ENCODE measurements at places on chromosomes 12 and 14. TPM values are rescaled to one million over a fixed set of nuclear protein-coding genes. Genes with fewer than 3 reads are reported as not detected.

DNA sequence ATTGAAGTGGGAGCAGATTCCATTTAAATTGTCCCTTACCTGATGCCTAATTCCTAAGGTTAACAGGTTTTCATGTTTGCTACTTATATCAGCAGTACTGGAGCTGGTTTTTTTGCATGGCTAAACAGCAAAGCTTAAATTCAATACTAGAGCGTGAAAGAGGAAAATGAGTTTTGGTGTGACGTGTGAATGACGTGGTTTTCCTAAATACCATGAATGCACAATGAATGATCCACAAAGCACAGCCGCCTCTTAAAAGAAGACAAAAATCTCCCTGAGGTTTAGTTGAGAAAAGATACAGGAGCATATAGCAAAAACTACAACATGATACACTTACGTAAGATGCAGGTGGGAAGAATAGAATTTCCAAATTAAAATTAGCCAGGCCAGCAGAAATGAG, 731.1 kb downstream of the DIO2 start:
- H3K36me3 ChIP-seq, result no peaks in the 10 kb centered on the region
- H3K27ac ChIP-seq, result no peak overlapping the region
- DNase-seq, result no peak
- H3K4me1 ChIP-seq, result no peaks in the 10 kb centered on the region

Gene SRRM4
- not detected for total RNA-seq

Gene C14orf39
- not detected for total RNA-seq

Gene NAV3
- 8.7 TPM for total RNA-seq

Gene VRTN
- not detected for total RNA-seq

Gene CRIP1
- 237 TPM for total RNA-seq

- H3K27me3 ChIP-seq, result no peaks in the 10 kb centered on the region
- H3K4me1 ChIP-seq, result no peaks in the 10 kb centered on the region
- no peak overlapping the region for H3K27ac ChIP-seq
- H3K4me3 ChIP-seq, result no peak overlapping the region
- DNase-seq, result no peak
These were observed 8.0 kb upstream of the CPNE6 start for GRCh38 chr14:24063263-24063836.

GRCh38 chr12:50187084-50187900, 20.1 kb upstream of the CERS5 start:
- peak overlapping the region; percentile 36 for H3K27ac ChIP-seq
- peaks cover 30% of the 10 kb centered on the region for H3K36me3 ChIP-seq
- no peaks in the 10 kb centered on the region for H3K27me3 ChIP-seq
- H3K4me1 ChIP-seq, result peaks cover 43% of the 10 kb centered on the region
- no peak for DNase-seq

- no peaks in the 10 kb centered on the region for H3K36me3 ChIP-seq
- H3K4me3 ChIP-seq, result no peak overlapping the region
- DNase-seq, result no peak
- H3K27me3 ChIP-seq, result no peaks in the 10 kb centered on the region
These were observed 338.8 kb upstream of the SFSWAP start for GRCh38 chr12:131372171-131372475.

DNA sequence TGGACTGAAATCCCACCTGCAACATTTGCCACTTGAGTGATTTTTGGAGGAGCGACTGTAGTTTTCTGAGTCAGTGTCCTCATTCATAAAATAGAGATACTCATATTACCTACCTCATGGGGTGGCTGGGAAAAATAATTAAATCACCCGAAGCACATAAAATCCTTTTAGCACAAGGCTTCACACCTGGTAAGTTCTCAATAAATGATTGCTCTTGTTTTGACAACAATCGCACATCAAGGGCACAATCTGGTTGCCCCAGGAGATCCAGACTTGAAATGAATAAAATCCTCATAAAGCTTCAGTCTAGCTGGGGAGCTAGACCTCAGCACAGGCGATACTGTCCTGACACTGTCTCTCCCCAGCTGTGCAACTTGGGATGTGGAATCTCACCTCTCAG, 76.0 kb upstream of the CCDC60 start:
- H3K27me3 ChIP-seq, result no peaks in the 10 kb centered on the region
- no peak for DNase-seq
- H3K4me1 ChIP-seq, result peaks cover 16% of the 10 kb centered on the region
- peak overlapping the region; percentile 34 for H3K27ac ChIP-seq
- no peak overlapping the region for H3K4me3 ChIP-seq

Gene BMP4
- total RNA-seq, result 11.5 TPM

DNA sequence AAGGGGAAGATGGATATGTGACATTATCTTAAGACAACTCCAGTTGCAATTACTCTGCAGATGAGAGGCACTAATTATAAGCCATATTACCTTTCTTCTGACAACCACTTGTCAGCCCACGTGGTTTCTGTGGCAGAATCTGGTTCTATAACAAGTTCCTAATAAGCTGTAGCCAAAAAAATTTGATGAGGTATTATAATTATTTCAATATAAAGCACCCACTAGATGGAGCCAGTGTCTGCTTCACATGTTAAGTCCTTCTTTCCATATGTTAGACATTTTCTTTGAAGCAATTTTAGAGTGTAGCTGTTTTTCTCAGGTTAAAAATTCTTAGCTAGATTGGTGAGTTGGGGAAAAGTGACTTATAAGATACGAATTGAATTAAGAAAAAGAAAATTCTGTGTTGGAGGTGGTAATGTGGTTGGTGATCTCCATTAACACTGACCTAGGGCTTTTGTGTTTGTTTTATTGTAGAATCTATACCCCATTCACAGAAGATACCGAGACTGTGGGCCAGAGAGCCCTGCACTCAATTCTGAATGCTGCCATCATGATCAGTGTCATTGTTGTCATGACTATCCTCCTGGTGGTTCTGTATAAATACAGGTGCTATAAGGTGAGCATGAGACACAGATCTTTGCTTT, 36.9 kb downstream of the PSEN1 start:
- no peak overlapping the region for H3K27ac ChIP-seq
- DNase-seq, result no peak
- no peaks in the 10 kb centered on the region for H3K27me3 ChIP-seq
- peaks cover 7% of the 10 kb centered on the region for H3K4me1 ChIP-seq

- no peaks in the 10 kb centered on the region for H3K27me3 ChIP-seq
- DNase-seq, result no peak
- no peak overlapping the region for H3K27ac ChIP-seq
- peaks cover 5% of the 10 kb centered on the region for H3K4me1 ChIP-seq
These were observed 144.2 kb upstream of the FRMD6 start for GRCh38 chr14:51507511-51507905.

Gene GPR137C
- total RNA-seq, result 0.97 TPM

DNA sequence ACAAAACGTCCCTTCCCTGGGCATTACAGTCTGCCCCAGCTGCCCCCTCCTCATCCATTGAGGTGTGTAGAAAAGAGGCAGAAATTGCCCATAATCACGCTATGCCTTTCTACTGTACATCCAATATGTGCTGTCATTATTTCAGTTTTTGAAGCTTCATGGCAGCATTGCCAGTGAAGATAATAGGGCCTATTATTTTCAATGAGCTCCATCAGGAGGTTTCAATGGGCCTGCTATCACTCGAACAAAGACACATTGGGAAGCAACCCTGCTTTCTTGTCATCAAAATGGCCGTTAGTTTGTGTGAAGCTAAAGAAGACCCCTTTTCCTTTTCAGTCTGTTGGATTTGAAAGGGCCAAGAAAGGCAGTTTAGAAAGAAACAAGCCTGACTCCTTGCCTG, 653.8 kb downstream of the NOVA1 start:
- H3K4me1 ChIP-seq, result no peaks in the 10 kb centered on the region
- H3K36me3 ChIP-seq, result no peaks in the 10 kb centered on the region
- DNase-seq, result no peak

Gene SYNDIG1L
- 1.6 TPM for total RNA-seq

- H3K27ac ChIP-seq, result no peak overlapping the region
- H3K27me3 ChIP-seq, result no peaks in the 10 kb centered on the region
- peaks cover 18% of the 10 kb centered on the region for H3K36me3 ChIP-seq
- no peak for DNase-seq
- no peak overlapping the region for H3K4me3 ChIP-seq
- H3K4me1 ChIP-seq, result peaks cover 7% of the 10 kb centered on the region
These were observed 7.8 kb upstream of the CAMKK2 start for GRCh38 chr12:121304306-121304705.
